ENCODE measurements at places on chromosomes 4 and X.

GRCh38 chr4:26101011-26101410 is 187.0 kb downstream of the SMIM20 start:
- DNase-seq = no peak

- no peak for DNase-seq
Observed at GRCh38 chrX:107153005-107153404, 34.4 kb upstream of the RBM41 start.

DNA sequence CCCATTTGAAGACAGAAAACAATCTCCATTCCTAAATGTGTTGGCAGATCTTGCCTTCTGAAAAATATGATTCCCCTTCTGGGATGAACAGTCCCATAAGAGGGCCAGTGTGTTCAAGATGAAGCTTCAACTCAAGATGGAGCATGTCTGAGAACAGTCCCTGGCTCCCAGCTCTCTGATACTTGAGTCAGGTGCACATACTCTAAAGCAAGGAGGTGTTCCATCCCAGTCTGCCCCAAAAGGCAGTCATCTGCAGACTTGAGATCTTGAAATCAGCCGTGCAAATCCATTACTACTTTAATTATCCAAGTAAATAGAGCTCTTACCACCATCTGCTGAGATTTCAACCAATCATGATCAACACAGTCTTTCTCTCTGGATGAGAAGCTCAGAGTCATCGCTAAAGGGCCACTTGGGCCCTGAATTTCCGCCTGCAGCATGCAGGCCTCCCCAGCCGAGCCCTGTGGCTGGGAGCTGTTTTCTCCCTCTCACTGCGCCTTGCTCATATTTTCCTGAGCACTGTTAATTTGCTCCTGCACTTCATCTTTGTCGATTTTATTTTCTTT is 22.2 kb downstream of the CCDC149 start:
- DNase-seq = no peak

DNA sequence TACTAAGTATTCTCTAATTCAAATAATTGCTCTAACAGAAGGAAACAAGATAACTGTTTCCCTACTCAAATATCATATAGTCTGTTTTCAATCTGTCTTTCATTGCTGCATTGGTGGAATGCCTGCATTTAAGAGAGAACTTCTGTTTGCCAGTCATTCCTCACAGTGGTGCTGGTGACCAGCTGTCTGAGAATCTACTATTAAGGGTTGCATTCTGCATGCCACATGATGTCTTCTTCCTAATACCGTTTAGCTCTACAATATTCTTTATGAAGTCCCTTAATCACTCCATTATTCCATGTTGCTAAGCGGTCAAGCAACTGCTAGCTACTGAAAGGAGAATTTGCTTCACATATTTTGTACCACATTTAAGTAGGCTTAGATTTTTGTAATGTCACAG is 167.1 kb upstream of the CENPE start:
- no peak for DNase-seq

DNA sequence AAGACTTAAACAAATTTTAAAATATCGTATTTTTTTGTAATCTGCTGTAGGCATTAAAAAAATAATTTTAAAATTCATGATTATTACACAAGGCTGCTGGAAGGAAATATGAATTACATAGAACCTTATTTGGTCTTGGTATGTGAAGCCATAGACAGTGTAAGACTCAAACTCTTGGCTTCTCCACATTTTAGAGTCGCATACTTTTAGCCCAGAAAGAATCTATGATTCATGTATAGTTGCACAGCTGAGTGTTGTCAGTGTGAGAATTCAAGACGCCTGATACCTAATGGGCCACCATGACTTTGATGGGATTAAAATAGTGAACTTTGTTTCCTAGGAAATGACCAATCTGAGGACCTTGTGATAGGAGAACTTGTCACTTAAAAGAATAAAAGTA is 1.4 kb downstream of the INTU start:
- no peak for DNase-seq

DNA sequence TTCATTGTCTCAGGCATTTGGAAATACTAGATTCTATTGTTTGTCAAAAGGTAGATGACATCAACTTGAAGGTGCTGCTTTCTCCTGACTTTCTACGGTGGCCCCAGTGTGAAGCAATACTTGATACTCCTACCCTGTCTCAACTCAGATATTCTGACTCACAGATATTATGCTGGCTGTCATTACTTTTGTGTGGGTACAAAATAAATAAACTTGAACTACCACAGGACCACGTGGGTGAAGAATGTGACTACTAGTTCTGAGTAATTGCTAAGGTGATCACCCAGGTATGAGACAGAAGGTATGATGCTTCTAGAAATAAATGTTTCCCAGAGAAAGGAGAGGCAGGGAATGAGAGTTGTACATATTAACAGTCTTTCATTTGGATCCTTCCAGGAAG is 275.3 kb upstream of the SPOCK3 start:
- no peak for DNase-seq

DNA sequence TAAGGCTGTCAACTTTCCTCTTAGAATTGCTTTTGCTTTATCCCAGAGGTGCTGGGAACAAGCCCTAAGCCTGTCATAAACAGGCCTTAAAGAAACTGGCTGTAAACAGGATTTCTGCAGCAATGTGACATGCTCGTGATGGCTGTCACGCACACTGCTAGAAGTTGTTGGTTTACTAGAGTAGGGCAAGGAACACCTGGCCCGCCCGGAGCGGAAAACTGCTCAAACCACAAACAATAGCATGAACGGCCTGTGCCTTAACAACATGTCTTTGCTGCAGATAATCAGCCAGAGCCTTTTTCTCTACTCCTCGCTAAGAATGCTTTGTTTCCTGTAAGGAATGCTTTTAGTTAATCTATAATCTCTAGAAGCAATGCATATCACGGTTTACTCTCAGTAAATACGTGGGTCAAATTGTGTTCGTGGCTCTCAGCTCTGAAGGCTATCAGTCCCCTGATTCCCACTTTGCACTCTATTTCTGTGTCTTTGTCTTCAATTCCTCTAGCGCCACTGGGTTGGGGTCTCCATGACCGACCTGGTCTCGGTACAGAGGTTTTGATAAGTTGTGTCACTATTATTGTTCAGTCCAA is 318.3 kb downstream of the GLUD2 start:
- no peak for DNase-seq
